Osteoblast (primary cell): ENCODE measurements at places on chromosomes 12 and 14. TPM values are rescaled to one million over a fixed set of nuclear protein-coding genes. Genes with fewer than 3 reads are reported as not detected.

Gene HNF1A
- total RNA-seq = not detected in 2 replicates

Gene LIN7A
- 6.5 and 11.5 TPM in 2 replicates for total RNA-seq

Gene OTUB2
- 1.2 and 1.4 TPM in 2 replicates for total RNA-seq

Gene DHRS2
- under 0.01 and 0.29 TPM in 2 replicates for total RNA-seq

Gene AKT1
- total RNA-seq = 156 and 188 TPM in 2 replicates

Gene BICDL1
- not detected in 2 replicates for total RNA-seq

Gene C3AR1
- 0.29 and 0.72 TPM in 2 replicates for total RNA-seq
